Activated T-helper 1 cell treated with Interleukin-2 at 50 U/mL for 16 hours (primary cell): ENCODE measurements at places on chromosomes 3 and 15.

- DNase-seq: no peak
Measured at GRCh38 chr3:131922356-131922755, 112.5 kb downstream of the CPNE4 start.

- no peak for DNase-seq
Measured at GRCh38 chr3:114327665-114328064, 33.8 kb downstream of the TIGIT start.

GRCh38 chr15:40595219-40595618, 1.2 kb downstream of the KNL1 start:
- DNase-seq: no peak

DNA sequence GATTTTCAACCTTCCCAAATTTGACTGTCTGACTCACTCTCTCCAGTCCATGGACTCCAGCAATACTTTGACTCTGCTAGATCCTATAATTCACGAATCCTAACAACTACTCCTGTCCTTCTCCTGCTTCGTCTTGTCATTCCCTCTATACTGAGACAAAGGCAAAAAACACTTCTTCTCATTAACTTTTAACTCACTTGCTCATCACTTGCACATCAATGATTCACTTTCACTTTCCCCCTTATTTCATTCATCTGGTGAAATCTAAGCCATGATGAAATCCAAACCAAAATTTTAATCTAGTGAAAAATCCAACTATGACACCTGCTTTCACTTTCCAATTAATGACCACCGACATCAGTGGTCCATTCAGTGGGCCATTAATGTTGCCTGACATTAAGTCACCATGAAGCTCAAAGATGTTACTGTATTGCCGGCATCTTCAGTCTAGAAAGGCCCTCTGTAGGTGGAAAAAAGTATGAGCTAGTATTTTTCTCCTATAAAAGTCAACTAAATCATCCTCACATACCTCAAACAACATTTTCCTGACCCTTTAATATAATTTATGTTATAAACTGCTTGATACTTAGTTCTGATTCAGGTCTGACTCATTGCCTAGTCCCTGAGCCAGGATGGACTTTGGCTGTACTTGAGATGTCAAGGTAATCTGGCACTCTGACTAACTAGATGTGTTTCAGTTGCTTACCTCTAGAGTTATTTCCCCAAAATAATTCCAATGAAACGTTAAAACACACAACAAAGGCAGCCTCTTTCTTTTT, 158.6 kb downstream of the CNTN6 start:
- no peak for DNase-seq

DNA sequence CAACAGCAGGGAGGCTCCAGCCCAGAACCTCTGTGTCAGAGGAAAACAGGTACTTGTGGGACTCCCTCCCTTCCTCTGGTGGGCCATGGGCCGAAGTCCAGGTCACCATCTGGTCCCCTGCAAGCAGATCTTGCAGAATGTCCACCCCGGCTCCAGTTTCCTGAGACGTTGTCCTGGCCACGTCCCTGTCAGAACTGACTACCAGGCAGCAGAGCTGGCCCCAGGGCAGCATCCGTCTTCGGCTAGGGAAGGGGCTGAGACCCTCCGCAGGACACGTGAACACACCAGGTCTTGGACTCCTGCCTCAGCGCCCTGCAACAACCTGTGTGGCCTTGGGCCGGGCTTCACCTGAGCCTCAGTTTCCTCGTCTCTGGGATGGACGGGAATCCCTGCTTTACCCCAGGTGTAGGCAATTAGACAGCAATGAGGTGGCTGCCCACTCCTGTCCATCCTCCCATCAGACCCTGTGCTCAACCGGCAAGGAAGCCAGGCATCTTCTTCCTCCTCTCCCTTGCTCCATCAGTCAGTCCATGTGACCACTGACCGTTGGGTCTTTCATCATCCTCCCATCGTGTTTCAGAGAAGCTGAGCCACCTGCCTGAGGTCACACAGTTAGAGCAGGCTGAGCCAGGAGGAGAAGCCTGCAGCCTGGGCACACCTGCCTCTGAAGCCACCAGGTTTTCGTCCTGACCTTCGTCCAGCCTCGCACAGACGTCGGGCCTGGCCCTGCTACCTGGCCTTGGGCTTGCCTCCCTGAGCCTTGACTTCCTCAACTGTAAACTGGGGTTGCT, 8.9 kb upstream of the PRKCD start:
- no peak for DNase-seq

DNA sequence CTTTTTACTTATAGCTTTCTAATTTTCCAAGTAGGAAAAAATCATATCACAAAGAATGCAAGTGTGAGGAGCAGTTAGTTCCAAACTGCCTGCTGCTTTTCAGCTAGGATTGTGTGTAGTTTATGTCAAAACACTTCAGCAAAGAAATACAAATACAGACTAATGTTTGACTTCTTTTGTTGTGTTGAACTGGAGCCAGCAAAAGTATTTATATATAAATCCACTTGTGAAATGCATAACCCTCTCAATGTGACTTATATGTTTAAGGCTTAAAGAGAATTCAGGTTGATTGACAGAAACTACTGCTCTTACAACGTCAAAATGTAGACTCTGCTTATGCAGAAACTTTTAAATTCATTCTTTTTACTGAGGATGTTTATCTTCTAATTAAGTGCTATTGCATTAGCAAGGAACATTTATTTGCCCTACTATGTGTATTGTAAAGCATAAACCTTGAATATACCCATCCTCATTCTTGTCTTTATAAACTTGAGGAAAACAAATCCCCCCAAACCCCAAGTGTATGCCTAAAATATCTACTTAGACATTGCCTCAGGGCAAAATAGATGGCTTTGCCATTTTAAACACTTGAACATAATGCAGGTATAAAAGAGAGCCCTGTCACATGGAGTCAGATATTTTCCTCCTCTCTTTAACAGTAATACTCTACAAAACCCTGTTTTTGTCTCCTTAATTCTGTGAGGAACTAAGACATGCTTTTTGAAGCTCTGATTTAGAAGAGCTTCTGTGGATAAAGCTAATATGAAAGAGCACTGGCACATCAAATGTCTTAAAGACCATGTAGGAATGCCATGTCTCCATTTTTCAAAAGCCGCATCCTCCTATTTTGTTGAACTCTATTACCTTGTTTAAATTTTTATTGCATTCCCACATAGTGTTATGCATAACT, 302.8 kb upstream of the TBC1D5 start:
- DNase-seq: no peak

DNA sequence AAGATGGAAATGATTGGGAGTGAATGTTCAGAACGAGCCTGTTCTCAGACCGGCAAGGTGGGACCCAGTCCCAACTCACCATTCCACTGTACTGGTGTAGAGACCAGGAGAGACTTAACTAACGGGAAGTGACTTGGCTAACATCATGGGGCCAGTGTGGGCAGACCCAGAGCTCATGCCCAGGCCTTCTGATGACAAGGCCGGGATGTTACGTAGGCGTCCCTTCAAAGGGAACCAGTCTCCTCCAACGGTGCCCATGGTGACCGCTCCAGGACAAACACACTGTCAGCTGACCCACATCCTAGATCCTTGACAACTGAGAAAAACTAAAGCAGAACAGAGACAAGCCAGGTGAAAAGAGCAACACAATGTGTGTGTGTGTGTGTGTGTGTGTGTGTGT, 128.4 kb upstream of the HACD2 start:
- DNase-seq: no peak

DNA sequence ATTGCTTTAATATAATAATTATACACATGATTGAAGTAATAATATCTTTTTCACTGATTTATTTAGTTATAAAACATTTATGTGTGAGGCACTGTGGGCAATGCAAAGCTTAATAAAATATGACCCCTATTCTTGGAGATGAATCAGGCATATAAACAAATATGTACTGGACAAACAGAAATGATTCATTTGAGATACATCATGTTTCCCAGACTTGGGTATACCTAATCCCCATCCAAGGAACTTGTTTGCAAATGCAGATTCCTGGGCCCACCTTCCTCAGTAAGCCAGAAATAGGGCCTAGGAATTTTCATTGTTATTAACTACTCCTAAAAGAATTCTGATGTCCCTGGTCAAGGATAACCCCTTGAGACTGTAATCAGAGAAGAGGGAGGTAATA, 184.2 kb downstream of the CHL1 start:
- no peak for DNase-seq

- no peak for DNase-seq
Measured at GRCh38 chr3:188052169-188053035, 101.6 kb upstream of the LPP start.

DNA sequence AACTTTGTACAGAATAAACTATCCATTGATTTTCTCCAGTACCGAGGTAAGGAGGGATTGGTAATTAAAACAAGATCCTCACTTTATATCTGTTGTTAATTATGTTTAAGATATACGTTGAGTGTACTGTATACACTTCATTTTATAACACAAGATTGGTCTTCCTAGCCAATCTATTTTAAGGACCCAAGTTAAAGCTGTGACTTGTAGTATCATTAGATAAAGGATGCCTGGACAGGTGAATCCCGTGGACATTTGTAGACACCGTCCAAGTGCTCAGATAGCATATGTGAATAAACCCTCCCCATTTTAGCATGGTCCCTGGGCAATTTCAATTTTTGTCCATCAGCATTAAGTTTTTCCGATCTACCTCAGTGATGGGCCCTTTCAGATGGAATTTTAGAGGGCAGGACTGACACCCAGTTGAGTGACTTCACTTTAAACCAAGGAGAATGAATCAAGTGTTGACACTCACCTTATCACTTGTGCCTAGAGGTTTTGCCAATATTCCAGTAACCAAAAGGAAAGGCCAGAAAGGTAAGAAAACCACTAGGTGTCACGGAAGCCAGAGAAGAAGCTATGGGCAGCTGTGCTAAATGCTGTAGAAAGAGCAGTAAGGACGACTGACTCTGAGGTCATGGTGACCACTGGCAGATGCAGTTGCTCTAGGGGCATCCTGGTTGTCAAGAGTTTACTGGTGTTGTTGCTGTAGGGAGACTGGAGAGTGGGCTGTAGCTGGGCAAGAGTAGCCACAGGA, 9.2 kb downstream of the AHSG start:
- DNase-seq: no peak
